ENCODE measurements at places on chromosomes 5 and 9. TPM values are rescaled to one million over a fixed set of nuclear protein-coding genes. Genes with fewer than 3 reads are reported as not detected.

WDR36 gene
- 51.1 TPM for total RNA-seq

- no peak for DNase-seq
These were observed 7.2 kb upstream of the PIP5K1B start for GRCh38 chr9:68697851-68698250.

GPR150 gene
- 0.69 TPM for total RNA-seq

GRCh38 chr9:134317790-134318414 is 8.4 kb upstream of the RXRA start:
- no peak for DNase-seq

GPR151 gene
- total RNA-seq = not detected

- peak; percentile 64 for DNase-seq
These were observed 202.1 kb downstream of the SNX18 start for GRCh38 chr5:54719384-54720283.

SPAAR gene
- not detected for total RNA-seq

NSUN2 gene
- 87.3 TPM for total RNA-seq

ZDHHC11 gene
- total RNA-seq = under 0.01 TPM

DNA sequence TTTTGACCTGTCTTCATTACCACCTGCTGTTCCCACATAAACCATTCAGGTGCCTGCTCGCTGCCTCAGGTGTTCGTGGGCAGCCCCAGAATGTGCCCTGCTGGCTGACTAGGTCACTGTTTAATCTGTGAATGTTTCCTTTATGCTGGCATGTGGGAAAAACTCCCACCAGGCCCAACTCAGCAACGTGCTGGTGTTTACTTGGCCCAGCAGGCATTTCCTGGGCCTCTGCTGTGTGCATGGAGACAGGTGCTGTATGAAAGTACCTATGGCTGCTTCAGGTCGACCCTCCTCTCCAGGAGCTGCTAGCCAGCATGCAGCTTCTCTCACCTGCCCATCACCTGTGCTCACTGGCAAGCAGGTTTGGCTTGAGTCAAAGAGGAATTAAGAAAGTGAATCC is 65.8 kb downstream of the RAD23B start:
- DNase-seq = no peak

DNA sequence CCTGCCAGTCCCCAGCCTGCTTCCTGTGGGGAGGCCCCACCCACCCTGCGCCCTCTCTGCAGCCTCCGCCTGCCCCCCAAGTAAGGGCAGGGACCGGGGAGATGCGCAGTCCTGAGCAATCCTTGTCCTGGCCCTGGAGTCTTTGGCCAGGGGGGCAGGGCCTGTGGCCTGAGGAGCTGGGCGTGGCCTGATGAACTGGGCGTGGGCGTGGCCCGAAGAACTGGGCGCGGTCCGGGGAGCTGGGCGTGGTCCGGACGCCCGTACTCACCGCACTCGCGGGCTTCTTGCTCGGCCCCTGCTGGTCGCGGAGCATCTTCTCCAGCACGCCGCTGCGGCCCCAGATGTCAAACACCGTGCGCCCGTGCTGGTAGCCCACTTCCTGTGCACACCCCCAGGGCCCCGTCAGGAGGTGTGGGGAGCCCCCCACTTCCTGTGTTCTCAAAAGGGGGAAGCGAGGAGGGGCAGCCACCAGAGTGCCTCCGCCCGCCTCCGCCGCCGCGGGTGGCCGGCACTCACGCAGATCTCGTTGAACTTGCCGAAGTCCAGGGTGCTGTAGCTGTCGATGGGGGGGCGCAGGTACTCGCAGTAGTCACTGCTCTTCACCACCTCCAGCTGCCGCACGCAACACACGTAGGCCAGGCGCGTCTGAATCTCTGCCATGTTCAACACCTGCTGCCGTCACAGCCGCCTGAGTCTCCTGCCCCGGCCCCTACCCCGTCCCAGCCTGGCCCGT is 2.7 kb upstream of the NSMF start:
- no peak for DNase-seq

DNA sequence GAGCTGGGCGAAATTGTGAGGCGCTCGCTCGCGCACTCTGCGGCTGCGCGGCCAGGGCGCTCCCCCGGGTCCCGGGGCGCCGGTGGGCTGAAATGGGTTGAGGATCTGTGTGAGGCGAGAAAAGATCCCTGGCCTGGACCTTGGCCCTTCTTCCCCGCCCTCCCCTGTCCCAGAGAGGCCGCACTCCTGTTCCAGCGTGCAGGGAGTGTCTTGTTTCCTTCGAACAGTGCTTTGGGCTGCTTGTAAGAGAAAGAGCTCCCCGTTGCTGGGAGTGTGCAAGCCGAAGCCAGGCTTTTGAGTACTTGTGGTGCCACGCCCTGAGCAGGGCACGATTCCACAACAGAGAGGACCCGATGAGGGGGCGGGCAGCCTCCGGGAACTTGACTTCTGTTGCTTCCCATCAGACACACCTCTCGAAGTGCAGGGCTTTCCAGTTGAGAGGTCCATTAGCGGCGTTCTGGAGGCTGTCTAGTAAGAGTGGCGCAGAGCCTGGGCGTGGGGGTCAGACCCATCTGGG is 535 bp downstream of the DOLPP1 start:
- peak; percentile 13 for DNase-seq

GLRA1 gene
- total RNA-seq = not detected

FREM1 gene
- total RNA-seq = not detected

GRCh38 chr5:151721812-151722391 is 35.2 kb upstream of the SPARC start:
- DNase-seq = peak; percentile 25

DNA sequence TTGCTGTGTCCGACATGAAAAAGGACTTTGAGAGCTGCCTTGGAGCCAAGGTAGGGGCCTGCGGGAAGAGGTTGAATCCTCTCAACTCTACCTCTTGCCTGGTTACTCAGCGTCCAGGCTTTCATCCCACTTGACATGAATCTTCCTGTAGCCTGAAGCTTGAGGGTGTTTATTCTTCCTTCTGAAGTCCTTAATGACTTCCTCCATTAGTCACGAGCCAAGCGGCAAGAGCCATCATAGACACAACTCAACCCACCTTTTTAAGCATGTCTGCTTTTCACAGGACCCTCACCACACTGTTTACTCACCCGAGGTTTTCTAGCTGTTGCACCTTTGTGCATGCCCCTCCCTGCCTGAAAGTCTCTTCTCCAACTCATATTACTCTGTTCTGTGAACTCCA is 40.2 kb downstream of the ACO1 start:
- peak; percentile 79 for DNase-seq

COMMD10 gene
- 42.1 TPM for total RNA-seq

GRCh38 chr9:81592887-81593266 is 96.5 kb downstream of the TLE1 start:
- no peak for DNase-seq

- DNase-seq = no peak
These were observed 54.4 kb downstream of the FBXW11 start for GRCh38 chr5:171952021-171952420.

NPR3 gene
- total RNA-seq = 2.8 TPM

DNA sequence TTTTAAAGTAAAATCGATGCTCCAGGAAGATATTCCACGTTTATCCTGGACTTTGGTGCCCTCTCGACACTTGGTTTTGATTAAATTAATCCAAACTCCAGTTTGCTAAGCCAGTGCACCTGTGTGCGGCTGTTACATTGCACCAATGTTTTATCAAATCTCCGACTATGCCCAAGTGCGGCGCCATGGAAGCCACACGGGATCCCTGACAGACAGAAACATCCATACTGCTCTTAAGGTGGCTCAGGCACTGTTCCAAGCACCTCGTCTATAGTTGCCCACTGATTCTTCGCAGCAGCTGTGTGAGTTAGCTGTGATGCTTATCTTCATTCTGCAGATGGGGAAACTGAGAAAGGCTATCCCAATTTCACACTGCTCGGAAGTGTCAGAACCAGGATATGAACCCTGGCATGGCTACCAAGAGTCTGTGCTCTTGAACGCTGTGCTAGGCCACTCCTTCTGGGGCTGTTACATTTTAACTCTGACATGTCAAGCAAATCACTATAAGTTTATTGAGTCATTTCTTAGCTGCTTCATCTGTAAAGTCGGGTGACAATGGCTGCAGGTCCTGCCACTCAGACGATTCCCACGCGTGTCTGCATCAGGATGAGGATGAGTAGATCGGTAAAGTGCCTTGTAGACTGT is 113.0 kb downstream of the ADAMTS2 start:
- DNase-seq = peak; percentile 18

GRCh38 chr9:14207352-14207995 is 106.5 kb downstream of the NFIB start:
- no peak for DNase-seq

GABRB2 gene
- total RNA-seq = not detected

GRCh38 chr9:38138276-38138675 is 69.2 kb upstream of the SHB start:
- DNase-seq = no peak

TAS2R1 gene
- total RNA-seq = not detected

GRCh38 chr9:114845373-114845772 is 39.5 kb upstream of the TNFSF15 start:
- DNase-seq = no peak
